ENCODE measurements at places on chromosomes 5 and 9.

- DNase-seq = no peak
Observed at GRCh38 chr9:70407081-70407503, 7.4 kb downstream of the KLF9 start.

GRCh38 chr5:113183694-113184093 lies 207.1 kb downstream of the DCP2 start:
- no peak for DNase-seq

GRCh38 chr9:124005029-124005771 lies 6.4 kb upstream of the LHX2 start:
- no peak for DNase-seq

DNA sequence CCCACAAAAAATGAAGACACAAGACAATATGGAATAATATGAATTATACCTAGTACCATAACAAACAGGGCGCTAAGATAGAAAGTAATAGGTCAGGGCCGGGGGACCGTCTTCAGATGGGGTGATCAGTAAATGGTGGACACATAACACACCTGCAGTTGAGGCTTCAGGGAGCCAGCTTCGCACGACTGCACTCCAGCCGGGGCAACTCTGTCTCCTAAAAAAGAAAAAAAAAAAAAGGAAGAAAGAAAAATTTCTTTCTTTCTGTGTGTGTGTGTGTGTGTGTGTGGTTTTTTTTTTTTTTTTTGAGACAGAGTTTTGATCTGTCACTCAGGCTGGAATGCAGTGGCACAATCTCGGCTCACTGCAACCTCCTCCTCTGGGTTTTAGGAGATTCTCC lies 75.0 kb upstream of the HSPA9 start:
- DNase-seq = no peak

- DNase-seq = no peak
Observed at GRCh38 chr9:33124751-33125381, 42.3 kb downstream of the B4GALT1 start.

DNA sequence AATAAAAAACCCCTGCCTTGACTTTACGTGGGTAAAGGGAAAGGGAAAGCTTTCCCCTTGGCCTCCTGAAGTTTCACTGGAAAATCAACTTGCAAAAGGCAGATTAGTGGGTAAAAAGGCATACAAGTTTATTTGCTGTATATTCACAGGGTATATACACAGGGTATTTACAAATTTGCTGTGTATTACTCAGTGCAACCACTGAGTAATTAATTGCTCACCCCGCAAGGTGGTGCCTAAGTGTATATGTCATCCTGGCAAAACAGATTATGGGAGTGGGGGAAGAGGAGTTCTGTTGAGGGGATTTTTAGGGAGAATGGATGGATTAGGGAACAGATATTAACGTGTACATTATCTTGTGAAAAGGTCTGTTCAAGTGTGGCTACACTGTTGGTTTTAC lies 7.1 kb upstream of the RARS1 start:
- DNase-seq = no peak

DNA sequence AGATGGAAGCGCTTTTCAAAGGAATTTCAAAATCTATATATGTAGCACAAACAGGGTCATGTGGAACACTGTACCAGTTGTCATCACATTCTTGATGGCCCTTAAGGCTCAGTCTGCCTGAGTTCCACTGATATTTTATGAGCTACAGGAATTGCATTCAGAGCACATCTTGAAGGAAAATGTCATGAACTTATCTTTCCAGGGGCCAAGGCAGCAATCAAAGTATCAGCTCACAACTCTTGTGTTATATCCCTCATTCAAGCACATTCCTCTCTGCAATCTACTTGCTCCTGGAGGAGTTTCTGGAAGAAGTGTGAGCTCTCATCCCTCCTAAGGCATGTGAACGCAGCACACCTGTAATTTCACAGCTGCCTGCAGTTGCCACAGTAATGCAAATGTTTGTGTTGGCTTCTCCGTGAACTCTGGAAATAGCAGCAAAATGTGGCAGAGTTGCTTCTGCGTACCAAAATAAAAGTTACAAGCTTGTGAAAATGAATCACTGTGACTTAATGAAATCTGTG lies 89.7 kb upstream of the EQTN start:
- no peak for DNase-seq

DNA sequence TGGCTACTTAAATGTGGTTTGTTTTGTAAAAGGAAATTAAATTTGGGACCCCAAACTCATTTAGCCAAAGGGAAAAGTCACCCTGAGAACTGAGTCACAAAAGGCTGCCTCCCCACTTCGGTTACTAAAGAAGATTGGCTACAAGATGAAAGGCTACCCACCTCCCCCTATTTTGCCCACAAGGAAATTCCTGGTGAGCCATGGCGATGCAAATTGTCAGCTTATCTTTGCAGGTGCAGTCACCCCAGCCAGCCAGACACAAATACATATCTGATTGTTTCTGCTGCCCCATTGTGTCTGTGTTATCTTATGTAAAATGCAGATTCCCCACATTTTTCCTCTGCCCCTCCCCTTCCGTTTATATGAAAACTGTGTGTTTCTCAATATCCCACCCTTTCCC lies 8.9 kb downstream of the PAEP start:
- DNase-seq = no peak
